ENCODE measurements at places on chromosomes 6 and 20. TPM values are rescaled to one million over a fixed set of nuclear protein-coding genes. Genes with fewer than 3 reads are reported as not detected.
A peak's percentile ranks its signal among the peaks of the same experiment; 100 is the strongest.

PTPRK gene
- polyA plus RNA-seq = 18.2 TPM

BPIFB2 gene
- polyA plus RNA-seq = not detected

TULP4 gene
- 19.5 TPM for polyA plus RNA-seq

FHL5 gene
- polyA plus RNA-seq = 2.7 TPM

SLC17A1 gene
- not detected for polyA plus RNA-seq

VWA7 gene
- polyA plus RNA-seq = 1.8 TPM

PHACTR1 gene
- 4.6 TPM for polyA plus RNA-seq

ABHD16B gene
- not detected for polyA plus RNA-seq

- DNase-seq = no peak
Measured at GRCh38 chr6:49551866-49552129, 1.3 kb downstream of the C6orf141 start.

DNA sequence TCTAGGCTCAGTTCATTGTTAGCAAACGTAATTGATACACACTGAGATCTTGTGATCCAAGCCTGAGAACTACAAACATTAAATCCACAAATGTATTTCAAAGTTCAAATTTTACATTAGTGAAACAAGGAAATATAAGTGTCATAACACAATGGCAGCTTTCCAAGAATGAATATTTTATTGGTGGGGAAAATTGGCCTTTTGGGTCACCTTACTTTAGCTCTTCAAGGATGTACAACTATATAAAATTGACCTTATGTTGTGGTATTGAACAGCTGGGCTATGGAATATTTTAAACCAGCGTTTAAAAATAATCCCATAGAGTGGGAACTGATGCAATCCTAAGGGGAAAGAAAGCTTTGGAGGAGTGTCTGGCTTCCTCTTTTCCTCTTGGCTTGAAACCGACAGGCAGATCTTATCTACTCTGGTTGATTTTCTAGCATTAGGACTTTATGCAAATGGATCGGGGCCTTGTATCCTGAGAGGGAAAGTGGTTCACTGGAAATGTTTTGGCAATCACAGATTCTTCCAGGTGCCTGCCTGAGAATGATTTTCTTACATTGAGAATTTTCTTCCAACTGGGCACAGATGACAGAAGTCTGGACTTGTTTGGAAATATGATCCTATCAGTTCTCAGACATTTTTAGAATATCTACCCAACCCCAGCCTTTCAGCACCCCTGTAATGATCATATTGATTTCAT lies 184.8 kb upstream of the ECI2 start:
- peak; percentile 15 for DNase-seq

- DNase-seq = no peak
Measured at GRCh38 chr6:44202332-44202971, 14.3 kb upstream of the MYMX start.

DNA sequence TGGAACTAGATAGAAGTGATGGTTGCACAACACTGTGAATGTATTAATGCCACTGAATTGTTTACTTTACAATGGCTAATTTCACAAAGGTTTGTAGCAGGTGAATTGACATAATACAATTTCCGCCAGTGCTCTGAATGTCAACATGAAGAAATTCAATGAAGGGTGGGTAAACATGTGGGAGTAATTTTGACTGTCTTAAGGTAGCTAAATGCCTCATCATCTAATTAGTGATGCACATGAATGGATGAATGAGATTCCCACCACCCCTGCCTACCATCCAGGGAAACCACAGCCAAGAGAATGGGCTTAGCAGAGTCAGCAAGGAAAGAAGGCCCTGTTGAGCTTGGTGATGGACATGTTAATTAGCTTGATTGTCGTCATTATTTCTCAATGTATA lies 275.3 kb downstream of the ALDH8A1 start:
- DNase-seq = no peak

GRCh38 chr20:25242231-25242630 lies 5.7 kb upstream of the PYGB start:
- DNase-seq = no peak

DNA sequence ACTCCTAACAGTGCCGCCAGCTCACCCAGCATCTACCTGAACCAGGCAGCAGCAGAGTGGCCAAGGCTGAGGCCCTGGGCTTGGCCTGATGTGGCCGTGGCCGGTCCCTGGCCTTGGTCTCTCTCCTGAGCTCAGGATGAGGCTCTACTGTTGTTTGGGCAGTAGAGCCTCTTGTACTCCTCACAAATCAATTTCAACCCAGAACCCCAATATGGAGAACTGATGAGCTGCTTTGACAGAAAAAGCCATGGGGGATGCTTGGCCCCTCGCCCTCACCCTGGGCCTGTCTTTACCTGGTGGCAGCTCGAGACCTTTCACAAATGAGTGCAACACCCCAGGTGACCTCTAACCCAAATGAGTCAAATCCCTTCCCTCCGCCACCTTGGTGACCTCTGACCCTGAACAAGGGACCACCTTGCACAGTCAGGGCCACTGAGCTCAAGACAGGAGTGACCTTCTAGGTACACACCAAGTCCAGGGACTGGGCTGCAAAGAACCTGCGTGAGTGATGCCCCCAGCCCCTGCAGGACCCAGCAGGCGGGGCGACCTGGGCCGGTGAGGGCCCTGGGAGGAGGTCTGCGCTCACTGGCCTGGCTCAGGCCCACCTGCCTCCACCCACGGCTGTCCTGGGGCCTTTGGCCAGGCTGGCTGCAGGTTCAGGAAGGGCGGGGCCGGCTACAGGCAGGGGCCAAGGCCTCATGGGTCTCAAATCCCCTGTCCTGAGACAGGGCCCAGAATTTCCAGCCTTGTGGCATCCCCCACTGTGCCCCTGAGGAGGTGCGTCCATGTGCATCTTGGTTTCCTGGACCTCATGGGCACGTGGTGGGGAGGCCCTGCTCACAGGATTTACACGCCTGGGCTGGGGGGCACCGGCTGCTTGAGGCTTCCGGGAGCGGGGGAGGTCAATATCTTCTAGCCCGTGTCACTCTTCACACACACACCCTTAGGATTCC lies 30.2 kb downstream of the PSMG4 start:
- DNase-seq = no peak

DNA sequence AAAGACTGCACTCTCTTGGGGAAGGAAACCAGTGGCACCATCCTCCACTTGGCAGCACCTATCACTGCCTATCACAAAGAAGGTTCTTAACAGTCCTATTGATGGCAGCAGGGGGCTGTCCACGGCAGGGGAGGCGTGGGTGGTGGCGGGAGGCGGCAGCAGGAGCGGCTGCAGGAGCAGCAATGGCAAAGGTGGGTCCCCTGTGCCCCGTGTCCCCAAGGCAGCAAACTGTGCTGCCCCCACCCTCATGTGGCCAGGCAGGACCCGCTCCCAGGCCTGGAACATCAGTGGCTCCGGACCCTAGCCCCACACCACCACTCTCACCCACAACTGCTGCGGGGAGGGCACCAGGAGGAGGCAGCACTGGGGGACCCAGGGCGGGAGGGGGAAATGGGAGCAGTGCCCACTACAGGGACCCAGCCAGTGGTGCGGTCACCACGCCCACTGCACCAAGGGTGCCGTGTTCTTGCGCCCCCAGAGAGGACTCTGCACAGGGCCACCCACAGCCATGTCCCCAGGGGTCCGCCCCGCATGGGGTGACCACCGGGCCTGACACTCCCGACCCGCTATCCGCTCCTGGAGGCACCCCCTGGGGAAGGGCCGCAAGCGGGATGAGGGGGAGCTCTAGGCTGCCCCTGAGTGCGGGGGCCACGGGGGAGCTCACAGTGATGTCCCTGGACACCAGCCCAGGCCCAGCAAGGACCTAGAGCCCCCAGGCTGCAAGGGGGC lies 54.6 kb downstream of the GMDS start:
- DNase-seq = no peak

GRCh38 chr6:4371207-4371921 lies 236.0 kb upstream of the ECI2 start:
- DNase-seq = no peak

GRCh38 chr6:113828984-113829695 lies 28.0 kb upstream of the MARCKS start:
- DNase-seq = no peak

GRCh38 chr6:137904822-137905617 lies 38.0 kb downstream of the TNFAIP3 start:
- no peak for DNase-seq

- DNase-seq = no peak
Measured at GRCh38 chr6:31530659-31531058, 1.9 kb downstream of the MCCD1 start.

DNA sequence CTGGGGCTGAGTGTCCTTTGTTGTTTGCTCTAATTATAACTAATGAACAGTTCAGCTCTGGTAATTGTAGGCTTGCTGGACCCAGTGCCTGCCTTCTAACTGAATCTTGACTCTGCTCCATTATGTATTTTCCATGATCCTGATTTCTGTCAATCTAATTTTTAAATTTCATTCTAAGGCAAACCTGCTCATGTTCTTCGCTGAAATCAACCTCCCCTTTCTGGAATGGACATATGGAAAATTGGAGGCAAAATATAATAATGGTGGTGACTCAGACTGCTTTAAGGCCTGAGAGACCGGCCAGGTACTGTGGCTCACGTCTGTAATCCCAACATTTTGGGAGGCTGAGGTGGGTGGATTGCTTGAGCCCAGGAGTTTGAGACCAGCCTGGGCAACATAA lies 182.7 kb upstream of the AKAP12 start:
- DNase-seq = no peak
